CD4-positive, CD25-positive, alpha-beta regulatory T cell (primary cell): ENCODE measurements at places on chromosomes 2 and 18.

DNA sequence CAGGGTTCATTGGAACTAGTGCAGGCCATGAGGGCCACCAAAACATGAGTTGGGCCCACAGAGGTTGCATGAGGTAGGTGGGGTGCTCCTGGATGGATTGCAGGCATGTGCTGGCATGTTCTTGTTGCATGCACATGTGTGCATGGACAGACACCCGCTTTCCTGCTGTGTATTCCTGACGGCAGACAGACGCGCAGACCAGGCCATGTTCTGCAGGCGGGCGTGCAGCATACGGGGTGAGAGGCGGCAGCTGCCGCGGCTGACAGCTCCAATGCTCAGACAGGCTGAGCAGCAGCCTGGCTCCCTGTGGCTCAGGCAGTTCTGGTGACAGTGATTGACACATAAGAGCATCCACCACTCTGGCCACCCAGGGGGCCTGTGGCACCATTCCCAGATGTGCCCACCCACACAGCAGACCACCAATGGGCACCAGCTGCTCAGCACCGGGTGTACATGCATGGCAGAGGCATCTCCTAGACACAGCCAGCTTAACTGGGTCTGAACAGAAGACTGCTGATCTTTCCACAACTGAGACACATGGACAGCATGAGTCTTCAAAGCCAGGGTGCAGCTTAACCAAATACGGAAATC, 21.2 kb downstream of the HS1BP3 start:
- no peak for DNase-seq

DNA sequence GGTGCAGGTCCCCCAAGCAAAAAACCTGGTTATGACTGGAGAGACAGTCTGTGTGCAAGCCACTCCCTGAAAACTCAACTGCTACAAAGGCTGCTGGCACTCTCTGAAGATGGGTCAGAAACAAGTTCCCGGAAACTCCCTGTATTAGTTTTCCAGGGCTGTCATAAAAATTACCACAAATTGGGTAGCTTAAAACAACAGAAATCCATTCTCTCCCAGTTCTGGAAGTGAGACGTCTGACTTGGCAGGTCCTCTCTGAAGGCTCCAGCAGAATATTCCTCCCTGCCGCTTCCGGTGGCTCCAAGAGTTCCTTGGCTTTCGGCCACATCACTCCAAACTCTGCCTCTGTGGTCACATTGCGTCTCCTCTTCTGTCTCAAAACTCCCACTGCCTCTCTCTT, 30.1 kb upstream of the SERPINE2 start:
- no peak for DNase-seq

DNA sequence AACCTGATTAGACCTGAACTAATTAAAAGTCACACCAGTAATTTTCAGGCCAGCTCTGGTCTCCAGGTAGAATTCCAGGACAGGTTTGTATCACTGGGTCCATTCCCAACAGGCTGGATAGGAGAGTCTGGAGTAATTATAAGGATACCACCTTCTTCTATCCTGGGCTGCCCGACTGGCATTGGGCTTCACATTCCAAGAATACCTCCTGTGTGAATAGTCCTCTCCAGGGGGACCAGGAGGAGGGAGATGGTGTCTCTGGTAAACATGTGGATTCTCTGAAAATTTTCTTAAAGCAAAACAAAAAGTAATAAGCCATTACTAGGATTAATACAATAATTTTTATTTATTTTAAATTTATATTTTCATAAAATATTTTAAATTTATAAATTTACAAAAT, 17.3 kb downstream of the DUSP11 start:
- DNase-seq: no peak

- DNase-seq: no peak
Observed at GRCh38 chr2:237290261-237290660, 123.7 kb downstream of the COL6A3 start.
